Activated CD4-positive, alpha-beta T cell treated with anti-CD3 and anti-CD28 coated beads, Interleukin-2, amount 50 U/mL, for 48 hours (primary cell): ENCODE measurements at places on chromosomes 7 and 10.

GRCh38 chr7:101186844-101187428 is 6.8 kb upstream of the NAT16 start:
- DNase-seq, result no peak

DNA sequence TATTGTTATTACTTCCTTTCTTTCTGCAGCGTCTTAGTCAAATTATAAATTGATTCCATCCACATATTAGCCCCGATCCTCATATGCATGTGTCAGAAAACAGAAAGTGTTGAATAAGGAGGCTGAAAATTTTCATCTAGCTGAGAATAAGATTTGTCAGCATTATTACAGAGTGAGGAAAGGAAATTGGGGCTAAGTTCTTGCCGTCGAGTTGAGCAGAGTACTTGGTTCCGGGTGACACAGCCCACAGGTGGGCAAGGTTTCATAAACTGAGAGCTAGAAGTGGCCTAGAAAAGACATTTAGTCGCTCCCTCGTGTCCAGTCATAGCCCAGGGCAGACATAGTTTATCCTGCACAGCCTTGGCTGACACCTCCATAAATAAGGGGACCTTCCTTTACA is 461.7 kb upstream of the GALNT17 start:
- DNase-seq, result no peak

DNA sequence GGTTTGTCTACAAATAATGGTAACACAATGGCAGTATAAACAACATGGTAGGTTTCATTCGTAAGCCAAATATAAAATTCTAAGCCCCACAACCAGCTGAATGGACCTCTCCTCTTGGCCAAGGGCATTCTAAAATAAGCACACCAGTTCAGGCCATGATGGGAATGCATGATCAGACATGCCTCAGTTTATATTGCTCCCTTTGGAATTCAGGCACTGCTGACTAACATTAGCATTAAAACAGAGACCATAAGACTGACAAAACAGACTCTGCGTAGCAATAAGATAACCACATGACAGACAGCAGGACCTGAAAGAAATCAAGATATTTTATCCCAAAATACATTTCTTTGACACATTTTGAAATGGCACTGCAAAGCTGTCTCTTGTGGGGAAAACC is 125.8 kb downstream of the FAM107B start:
- DNase-seq, result no peak

DNA sequence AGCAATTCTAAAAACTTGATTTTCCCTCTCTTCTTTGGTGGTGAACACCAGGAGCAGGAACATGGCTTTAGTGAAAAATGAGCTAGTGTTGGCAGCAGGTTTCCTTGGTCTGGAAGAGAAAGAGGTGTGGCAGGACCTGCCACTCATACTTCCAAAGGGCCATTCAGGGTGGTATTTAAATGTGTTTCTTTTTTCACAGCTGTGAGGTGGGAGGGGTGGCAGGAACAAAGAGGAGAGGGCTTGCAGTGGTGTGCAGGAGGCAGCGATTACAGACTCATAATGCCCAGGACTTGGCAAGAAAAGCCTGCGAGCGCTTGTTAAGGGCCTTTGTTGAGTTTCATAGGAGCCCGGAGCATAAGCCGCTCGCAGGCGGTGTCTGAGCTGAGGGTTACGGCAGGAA is 36.8 kb downstream of the WIPF3 start:
- DNase-seq, result no peak

DNA sequence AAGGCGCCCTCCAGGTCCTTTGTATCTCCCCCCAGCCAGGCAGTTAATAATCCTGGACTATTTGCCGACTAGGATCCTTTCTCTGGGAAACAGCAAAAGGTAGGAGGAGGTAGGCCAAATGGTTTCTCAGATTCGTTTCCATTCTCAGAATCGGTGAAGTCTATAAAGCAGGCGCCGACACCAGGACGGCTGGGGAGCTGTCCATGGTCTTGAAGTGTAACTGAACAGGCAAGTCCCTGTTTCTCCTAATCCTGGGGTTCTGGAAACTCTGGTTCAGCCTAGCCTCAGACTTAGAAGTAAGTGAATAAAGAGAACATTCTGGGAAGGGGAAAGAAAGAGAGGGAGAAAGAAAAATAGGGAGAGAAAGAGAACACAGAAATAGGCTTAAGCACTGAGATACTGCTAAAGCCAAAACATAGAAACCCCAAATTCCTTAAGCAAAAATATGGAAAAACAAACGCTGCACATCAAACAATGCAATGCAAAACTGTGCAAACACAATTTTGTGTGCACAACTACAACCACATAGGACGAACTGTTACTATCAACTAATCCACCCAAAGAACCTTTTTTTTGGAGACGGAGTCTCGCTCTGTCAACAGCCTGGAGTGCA is 11.1 kb upstream of the INA start:
- DNase-seq, result peak; percentile 40

GRCh38 chr10:43124574-43125273 is 13.5 kb upstream of the CSGALNACT2 start:
- no peak for DNase-seq

- DNase-seq, result no peak
Measured at GRCh38 chr7:123682690-123683089, 27.0 kb downstream of the LMOD2 start.

DNA sequence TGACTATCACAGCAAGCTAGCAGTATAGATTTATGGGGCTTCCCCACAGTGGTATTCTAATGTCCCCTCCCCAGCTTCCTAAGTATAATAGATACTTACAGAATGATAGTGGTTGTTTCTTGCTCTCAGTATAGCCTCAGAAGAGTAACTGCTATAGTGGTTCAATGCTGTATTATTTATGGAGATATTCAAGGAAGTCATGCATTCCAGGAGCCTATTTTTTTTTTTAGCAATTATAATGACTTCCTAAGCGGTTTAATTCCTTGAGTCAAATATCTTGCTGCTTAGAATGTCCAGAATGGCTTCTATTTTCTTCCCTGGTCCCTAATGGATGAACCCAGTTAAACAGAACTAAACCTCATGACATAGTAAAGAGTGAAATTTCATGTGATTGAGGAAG is 451.5 kb upstream of the SEMA3D start:
- DNase-seq, result no peak

DNA sequence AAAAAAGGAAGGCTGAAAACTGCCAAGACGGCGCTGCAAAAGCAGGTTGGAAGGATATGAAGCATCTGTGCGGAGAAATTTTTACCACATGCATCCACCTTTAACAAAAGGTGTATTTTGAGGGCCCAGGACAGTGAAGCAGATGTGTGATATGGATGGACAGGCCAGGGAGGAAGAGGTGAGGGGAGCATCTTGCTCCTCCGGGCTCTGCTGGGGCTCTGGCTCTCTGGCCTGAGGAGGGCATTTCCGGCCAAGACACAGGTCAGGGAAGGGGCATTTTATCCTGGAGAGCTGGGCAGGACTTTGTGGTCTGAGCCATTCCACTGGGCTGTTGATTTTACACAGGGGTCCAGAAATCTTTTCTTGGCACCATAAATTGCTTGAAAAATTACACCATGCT is 175.1 kb downstream of the ZMYND11 start:
- DNase-seq, result no peak

DNA sequence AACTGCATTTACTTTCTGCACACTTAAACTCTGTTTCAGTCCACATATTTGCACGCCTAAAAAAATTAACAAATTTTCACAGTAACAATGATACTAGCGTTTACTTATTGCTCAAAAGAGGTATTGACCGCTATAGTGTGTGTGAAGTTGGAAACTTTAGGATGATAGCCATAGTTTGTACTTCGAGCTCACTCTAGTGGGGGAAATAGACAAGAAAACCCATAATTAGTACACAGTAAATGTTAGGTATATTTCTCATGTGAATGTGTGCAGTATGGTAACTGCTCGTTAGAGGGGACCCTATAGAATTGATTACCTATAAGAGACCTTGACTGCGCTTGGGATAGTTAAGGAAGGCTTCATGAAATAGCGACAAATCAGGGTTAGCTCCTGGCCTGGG is 238.4 kb downstream of the AUTS2 start:
- no peak for DNase-seq

DNA sequence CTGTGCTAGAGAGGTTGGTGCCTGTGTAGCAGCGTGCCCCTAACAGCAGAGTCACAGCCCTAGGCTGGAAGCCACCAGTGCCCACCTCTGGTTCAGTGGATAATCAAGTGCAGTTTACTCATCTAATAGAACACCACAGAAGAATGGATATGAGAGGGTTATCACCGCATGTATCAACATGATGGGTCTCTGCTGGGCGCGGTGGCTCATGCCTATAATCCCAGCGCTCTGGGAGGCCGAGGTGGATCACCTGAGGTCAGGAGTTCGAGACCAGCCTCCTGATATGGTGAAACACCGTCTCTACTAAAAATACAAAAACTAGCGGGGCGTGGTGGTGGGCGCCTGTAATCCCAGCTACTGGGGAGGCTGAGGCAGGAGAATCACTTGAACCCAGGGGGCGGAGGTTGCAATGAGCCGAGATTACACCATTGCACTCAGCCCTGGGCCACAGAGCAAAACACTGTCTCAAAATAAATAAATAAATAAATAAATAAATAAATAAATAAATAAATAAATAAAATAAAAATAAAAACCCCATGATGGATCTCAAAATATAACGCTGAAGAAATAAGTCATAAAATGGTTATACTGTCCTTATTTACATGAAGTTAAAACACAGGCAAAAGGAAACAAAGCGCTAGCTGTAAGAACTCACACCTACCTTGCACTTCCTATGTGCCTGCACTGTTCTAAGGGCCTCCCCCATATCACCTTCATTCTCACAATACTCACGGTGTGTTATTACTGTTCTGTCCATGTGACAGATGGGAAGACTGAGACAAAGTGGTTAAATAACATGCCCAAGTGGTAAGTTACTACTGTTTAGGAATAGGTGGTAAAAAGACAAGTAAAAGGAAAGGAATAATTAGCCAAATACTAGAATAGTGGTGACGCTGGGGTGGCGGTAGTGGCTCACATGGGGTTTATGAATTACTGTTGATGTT is 70.9 kb downstream of the AMZ1 start:
- no peak for DNase-seq

GRCh38 chr7:46713868-46714596 is 793.0 kb upstream of the IGFBP3 start:
- DNase-seq, result no peak

DNA sequence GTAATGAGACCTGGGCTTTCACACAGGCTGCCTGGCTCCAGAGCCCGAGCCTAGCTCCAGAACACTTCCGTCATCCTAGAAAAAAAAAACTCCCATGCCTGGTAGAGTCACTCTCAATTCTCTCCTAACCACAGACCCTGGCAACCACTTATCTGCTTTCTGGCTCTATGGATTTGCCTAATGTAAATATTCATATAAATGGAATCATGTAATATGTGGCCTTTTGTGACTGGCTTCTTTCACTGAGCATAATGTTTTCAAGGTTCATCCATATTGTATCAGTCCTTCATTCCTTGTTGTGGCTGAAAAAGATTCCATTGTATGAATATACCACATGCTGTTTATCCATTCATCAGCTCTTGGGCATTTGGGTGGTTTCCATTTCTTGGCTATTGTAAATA is 167.7 kb upstream of the MKLN1 start:
- no peak for DNase-seq

GRCh38 chr7:75983471-75984129 is 10.8 kb downstream of the TMEM120A start:
- no peak for DNase-seq

GRCh38 chr10:1270906-1271305 is 214.7 kb downstream of the WDR37 start:
- DNase-seq, result no peak

- DNase-seq, result no peak
Measured at GRCh38 chr7:64916-65341, 127.4 kb upstream of the FAM20C start.

DNA sequence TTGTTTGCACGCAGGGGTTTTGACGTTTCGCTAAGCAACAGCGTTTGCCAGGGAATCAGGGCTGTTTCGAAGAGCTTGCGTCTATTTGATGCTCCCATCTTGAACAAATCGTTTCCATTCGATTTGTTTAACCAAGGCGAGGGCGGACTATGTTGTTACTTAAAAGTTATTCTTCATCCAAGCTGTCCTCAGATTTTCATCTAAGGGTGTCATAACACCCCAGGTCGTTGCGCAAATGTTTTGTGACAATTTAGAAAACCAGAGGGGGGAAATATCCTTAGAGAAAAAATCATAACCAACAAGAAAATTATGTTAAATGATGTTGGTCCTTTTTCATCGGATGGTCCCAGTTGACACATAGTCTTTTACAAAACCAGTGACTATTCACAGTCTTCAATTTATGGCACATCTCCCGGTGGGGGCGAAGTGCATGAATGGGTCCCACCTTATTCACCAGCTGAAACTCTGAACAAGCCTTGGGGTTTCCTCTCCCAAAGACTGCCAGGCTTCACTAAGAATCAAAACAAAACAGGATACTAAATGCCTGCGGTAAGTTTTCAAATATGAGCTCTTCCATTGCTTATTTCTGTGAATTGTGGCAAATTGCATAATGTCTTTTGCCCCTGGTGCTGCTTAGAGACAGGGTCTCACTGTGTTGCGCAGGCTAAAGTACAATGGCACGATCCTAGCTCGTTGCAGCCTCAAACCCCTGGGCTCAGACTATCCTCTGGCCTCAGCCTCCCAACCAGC is 109.9 kb downstream of the REEP3 start:
- no peak for DNase-seq

DNA sequence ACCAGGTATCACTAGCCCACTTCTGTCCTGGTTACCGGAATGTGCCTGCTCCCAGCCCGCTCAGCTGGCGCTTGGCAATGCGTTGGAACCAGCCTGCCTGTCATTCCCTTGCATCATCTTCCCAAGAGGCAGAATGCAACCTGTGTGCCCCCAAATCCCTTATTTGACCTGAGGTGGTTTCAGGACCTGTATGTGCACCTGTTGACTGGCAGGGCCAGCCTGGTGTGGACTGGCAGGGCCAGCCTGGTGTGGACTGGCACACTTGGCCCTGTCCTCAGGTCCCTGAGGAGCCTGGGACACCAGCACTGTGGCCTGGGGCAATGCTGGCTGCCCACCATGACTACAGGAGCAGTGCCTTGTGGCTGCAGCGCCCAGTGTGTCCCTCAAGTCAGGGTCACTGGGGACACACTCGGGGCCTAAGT is 38.2 kb downstream of the ZNF467 start:
- no peak for DNase-seq

DNA sequence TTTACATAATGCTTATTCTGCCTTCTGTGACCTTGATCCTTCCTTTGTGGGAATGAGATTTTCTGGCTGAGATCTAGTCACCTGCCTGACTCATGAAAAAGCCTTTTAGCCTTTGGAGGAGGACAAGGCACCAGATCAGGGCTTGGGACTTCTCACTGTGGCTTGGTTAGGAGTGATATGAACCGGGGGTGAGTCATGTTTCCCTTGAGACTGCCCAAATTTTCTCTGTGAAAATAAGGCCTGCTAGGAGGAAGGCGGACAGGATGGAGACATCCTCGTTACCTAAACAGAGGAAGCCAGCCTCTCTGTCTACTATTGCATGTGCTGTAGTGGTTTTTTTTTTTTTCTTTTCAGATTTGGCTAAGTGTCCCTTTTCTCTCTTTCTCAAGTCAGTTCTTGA is 57.8 kb downstream of the EVX1 start:
- DNase-seq, result no peak

- no peak for DNase-seq
Measured at GRCh38 chr7:85529201-85529600, 342.3 kb upstream of the SEMA3D start.

- DNase-seq, result no peak
Measured at GRCh38 chr10:69481811-69482524, 30.7 kb downstream of the TSPAN15 start.
